CD4-positive, alpha-beta T cell (primary cell): ENCODE measurements at places on chromosomes 5 and 9. TPM values are rescaled to one million over a fixed set of nuclear protein-coding genes. Genes with fewer than 3 reads are reported as not detected.

DNA sequence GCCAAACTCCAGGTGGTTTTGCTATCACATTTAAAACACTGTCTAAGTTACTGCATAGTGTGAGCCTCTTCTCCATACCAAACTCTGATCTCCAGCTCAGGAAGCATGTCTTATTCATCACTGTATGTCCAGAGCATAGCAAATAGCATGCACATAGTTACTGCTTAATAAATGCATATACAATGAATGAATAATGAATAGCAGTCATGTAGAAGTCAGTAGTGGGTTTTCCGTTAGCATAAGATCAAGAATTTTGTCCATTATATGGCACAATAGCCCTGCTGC, 329.4 kb downstream of the ARRDC3 start:
- no peak overlapping the region for H3K27ac ChIP-seq
- H3K4me1 ChIP-seq: no peaks in the 10 kb centered on the region
- H3K4me3 ChIP-seq: no peak overlapping the region
- no peak for DNase-seq
- no peaks in the 10 kb centered on the region for H3K27me3 ChIP-seq
- H3K36me3 ChIP-seq: no peaks in the 10 kb centered on the region

- H3K4me3 ChIP-seq: no peak overlapping the region
- peaks cover 7% of the 10 kb centered on the region for H3K27me3 ChIP-seq
- H3K36me3 ChIP-seq: no peaks in the 10 kb centered on the region
- no peak for DNase-seq
- no peaks in the 10 kb centered on the region for H3K4me1 ChIP-seq
- H3K27ac ChIP-seq: no peak overlapping the region
Measured at GRCh38 chr5:133814152-133814551, 154.3 kb downstream of the C5orf15 start.

- DNase-seq: no peak
- H3K27ac ChIP-seq: no peak overlapping the region
- H3K27me3 ChIP-seq: no peaks in the 10 kb centered on the region
- no peaks in the 10 kb centered on the region for H3K36me3 ChIP-seq
- no peaks in the 10 kb centered on the region for H3K4me1 ChIP-seq
Measured at GRCh38 chr5:164742025-164742424, 1236.6 kb downstream of the MAT2B start.

DNA sequence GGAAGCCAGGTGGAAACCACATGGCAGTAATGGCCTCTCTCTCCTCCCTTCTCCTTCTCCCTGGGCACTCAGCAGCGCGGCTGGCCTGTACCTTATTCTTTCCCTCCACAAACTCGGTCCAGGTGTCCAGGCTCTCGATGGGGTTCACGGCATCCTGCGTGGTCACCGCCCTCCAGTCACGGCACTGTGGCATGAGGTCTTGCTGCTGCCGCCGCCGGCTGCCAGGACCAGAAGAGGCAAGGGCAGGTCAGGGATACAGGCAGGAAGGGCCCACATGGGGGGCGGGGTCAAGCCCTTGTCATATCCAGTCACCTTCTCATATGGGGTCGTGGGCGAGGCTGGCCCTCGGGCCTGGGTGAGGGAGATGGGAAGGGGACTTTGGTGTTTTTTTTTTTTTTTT, 25.6 kb downstream of the FLT4 start:
- no peak overlapping the region for H3K27ac ChIP-seq
- peaks cover 11% of the 10 kb centered on the region for H3K4me1 ChIP-seq
- H3K36me3 ChIP-seq: no peaks in the 10 kb centered on the region
- DNase-seq: no peak
- H3K4me3 ChIP-seq: no peak overlapping the region

GRCh38 chr9:3793971-3794383, 268.2 kb upstream of the RFX3 start:
- no peaks in the 10 kb centered on the region for H3K36me3 ChIP-seq
- H3K4me1 ChIP-seq: no peaks in the 10 kb centered on the region
- no peak for DNase-seq
- H3K27me3 ChIP-seq: no peaks in the 10 kb centered on the region
- no peak overlapping the region for H3K4me3 ChIP-seq
- H3K27ac ChIP-seq: no peak overlapping the region

GRCh38 chr5:15646371-15646770, 146.4 kb downstream of the FBXL7 start:
- H3K36me3 ChIP-seq: no peaks in the 10 kb centered on the region
- DNase-seq: no peak
- H3K4me1 ChIP-seq: no peaks in the 10 kb centered on the region
- H3K27me3 ChIP-seq: no peaks in the 10 kb centered on the region
- no peak overlapping the region for H3K27ac ChIP-seq

DNA sequence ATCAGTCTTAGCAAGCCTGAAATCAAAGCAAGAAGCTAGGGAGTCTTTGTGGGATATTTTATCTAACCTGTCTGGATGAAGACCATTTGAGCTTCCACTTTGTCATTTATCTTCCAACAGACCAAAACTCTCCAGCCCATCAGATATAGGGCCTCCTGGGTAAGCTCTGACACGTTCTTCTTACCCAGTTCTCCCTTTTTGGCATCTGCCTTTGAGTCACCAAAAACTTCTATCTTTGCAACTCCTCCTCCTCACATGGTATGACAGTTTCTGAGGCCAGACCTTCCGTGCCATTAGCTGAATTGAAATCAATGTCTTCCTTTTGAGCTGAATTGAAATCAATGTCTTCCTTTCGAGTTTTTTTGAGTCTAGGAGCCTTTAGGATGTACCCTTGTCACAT, 156.6 kb upstream of the SPRY4 start:
- no peaks in the 10 kb centered on the region for H3K4me1 ChIP-seq
- H3K27me3 ChIP-seq: no peaks in the 10 kb centered on the region
- DNase-seq: no peak
- no peaks in the 10 kb centered on the region for H3K36me3 ChIP-seq
- no peak overlapping the region for H3K4me3 ChIP-seq
- no peak overlapping the region for H3K27ac ChIP-seq

DNA sequence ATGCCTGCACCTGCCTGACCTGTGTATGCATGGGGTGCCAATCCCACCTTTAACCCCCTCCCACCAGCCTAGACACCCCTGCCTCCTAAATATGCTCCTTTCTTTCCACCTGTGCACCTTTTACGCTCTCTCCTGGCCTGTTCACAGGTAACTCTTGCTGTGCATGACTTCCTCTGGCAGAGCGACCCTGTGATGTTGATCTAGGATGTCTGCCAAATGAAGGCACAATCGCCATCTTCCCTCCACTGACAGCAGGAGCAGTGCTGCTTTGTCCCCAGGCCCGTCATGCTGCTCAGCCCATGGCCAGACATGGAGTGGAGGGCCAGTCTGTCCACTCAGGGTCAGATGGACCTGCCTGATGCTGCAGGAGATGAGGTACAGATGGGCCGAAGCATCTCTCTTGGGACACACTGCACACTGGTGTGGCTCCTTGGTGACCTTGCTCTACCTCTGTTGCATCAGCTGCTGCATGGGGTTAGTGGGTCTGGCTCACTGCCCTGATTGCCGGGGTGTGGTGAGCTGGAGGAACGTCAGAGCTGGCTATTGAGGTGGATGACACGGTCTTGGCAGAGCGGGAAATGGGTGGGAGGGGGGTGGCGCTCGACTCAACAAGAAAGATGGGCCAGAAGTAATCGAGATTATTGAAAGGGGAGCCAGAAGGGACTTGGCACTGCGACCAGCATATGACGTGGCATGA, 101.7 kb upstream of the PITX1 start:
- no peaks in the 10 kb centered on the region for H3K27me3 ChIP-seq
- H3K36me3 ChIP-seq: no peaks in the 10 kb centered on the region
- no peaks in the 10 kb centered on the region for H3K4me1 ChIP-seq
- DNase-seq: no peak
- no peak overlapping the region for H3K4me3 ChIP-seq
- no peak overlapping the region for H3K27ac ChIP-seq

DNA sequence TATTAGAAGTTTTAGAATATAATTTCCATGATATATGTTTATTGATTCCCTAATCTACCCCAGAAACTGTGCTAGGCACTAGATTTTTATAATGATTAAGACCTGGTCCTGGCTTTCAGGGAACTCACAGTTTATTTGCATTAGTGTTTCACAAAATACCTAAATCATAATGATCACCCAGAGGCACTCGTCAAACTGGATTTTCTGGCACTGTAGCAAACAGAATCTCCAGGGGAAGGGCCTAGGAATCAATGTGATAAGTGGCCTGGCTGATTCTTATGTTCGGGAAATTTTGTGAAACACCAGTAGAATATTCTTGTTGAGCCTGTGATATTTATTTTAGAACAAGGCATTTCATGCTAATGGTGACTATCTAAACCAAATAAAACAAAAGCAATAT, 37.4 kb upstream of the SRP19 start:
- H3K27ac ChIP-seq: no peak overlapping the region
- DNase-seq: no peak
- H3K36me3 ChIP-seq: peaks cover 65% of the 10 kb centered on the region
- H3K27me3 ChIP-seq: no peaks in the 10 kb centered on the region
- no peaks in the 10 kb centered on the region for H3K4me1 ChIP-seq

- H3K4me1 ChIP-seq: no peaks in the 10 kb centered on the region
- no peak for DNase-seq
- no peaks in the 10 kb centered on the region for H3K36me3 ChIP-seq
- H3K27ac ChIP-seq: no peak overlapping the region
- H3K4me3 ChIP-seq: no peak overlapping the region
Measured at GRCh38 chr9:40927260-40927631, 201.2 kb downstream of the FOXD4L6 start.

GRCh38 chr9:70101265-70101664, 57.6 kb downstream of the MAMDC2 start:
- H3K36me3 ChIP-seq: no peaks in the 10 kb centered on the region
- DNase-seq: no peak
- no peak overlapping the region for H3K27ac ChIP-seq
- no peak overlapping the region for H3K4me3 ChIP-seq
- no peaks in the 10 kb centered on the region for H3K27me3 ChIP-seq

DNA sequence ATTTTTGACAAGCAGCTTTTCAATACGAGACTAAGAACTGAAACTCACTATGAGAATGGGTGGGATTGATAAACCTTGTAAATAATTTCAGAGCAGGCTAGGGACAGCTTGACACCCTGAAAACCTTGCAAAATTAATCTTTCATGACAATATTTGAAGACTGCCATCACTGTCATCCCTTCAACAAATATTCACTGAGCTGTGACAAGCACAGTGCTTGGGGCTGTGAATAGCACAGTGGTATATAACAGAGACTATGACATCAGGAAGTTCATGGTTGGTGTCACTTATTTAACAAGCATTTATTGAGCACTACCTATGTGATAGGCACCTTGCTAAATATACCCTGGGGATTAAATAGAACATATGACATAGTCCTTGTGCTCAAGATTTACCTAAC, 741.0 kb upstream of the RIOK2 start:
- no peak overlapping the region for H3K27ac ChIP-seq
- no peaks in the 10 kb centered on the region for H3K36me3 ChIP-seq
- H3K4me3 ChIP-seq: no peak overlapping the region
- DNase-seq: no peak
- no peaks in the 10 kb centered on the region for H3K4me1 ChIP-seq

GRCh38 chr5:151682240-151682639, 4.5 kb downstream of the SPARC start:
- H3K36me3 ChIP-seq: no peaks in the 10 kb centered on the region
- peaks cover 4% of the 10 kb centered on the region for H3K4me1 ChIP-seq
- H3K27ac ChIP-seq: no peak overlapping the region
- no peak for DNase-seq

DNA sequence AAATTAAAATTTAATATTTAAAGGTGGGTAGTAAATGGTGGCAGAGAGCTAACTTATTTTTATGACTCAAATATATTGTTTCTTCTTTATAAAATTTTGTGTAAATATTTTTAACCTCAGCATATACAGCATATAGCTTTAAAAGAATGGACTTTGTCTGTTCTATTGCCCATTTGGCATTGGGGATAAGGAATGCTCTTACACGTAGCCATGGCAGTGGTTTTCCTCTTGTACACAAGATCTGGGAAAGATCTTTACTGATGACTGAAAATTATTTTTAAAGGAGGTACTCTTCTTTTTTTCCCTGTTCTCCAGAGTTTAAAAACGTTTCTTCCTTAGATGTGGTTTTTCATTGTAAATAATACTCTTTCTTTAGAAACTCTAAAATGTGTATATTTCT, 75.0 kb downstream of the PBX3 start:
- no peak overlapping the region for H3K4me3 ChIP-seq
- H3K27ac ChIP-seq: no peak overlapping the region
- no peaks in the 10 kb centered on the region for H3K36me3 ChIP-seq
- H3K27me3 ChIP-seq: no peaks in the 10 kb centered on the region
- DNase-seq: no peak
- peaks cover 13% of the 10 kb centered on the region for H3K4me1 ChIP-seq

DNA sequence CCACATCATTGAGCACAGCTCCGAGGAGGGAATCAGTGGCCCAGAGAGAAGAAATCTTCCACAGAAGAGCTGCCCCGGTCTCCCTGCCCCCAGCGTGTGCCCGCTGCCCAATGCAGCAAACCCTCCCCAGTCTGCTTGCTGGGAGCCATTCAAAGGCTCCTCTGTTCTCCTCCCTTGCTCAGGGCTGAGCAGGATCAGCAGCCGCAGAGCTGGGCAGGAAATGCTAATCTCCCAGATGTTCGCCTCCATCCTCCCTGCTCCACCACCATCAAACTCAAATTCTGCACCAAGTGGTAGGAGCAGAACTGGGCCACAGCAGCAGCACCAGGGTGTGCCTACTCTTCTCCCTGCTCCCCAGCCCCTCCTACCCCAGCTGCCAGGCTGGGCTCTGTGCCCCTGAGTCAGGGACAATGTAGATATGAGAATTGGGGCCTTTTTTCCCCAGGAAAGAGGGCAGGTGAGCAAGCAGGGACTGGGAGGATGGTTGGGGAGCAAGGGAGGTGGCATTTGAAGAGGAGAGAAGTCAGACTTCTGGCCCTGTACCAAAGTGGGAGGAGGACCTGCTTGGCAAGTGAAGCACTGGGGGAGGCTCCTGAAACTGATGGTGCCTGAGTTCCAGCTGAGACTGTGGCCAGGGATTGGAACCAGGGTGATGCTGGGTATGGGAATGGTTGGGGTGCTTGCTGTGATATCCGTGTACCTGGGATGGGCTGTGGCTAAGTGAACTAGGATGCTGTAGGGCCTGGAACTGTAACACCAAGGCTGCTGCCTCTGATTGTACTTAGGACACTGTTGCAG, 1.9 kb upstream of the PCDH1 start:
- H3K27ac ChIP-seq: no peak overlapping the region
- DNase-seq: no peak

GRCh38 chr9:24487946-24488345, 57.8 kb downstream of the IZUMO3 start:
- H3K4me1 ChIP-seq: no peaks in the 10 kb centered on the region
- H3K36me3 ChIP-seq: no peaks in the 10 kb centered on the region
- no peak overlapping the region for H3K4me3 ChIP-seq
- H3K27ac ChIP-seq: no peak overlapping the region
- H3K27me3 ChIP-seq: no peaks in the 10 kb centered on the region
- no peak for DNase-seq

FBLL1 gene
- not detected for total RNA-seq

IFNA2 gene
- not detected for total RNA-seq

CSF1R gene
- total RNA-seq: 0.45 TPM

PCDHGA6 gene
- 0.11 TPM for total RNA-seq

C5orf58 gene
- total RNA-seq: not detected

GPSM1 gene
- 8.6 TPM for total RNA-seq

GRIN1 gene
- total RNA-seq: not detected
